ENCODE measurements at places on chromosomes 3 and 15. TPM values are rescaled to one million over a fixed set of nuclear protein-coding genes. Genes with fewer than 3 reads are reported as not detected.

The TM4SF1 gene
- total RNA-seq = 1,908 TPM

The GPR62 gene
- not detected for total RNA-seq

The SIN3A gene
- 32.1 TPM for total RNA-seq

The ALG1L2 gene
- total RNA-seq = not detected

The SERINC4 gene
- total RNA-seq = 0.08 TPM

The GXYLT2 gene
- 1.6 TPM for total RNA-seq

The OIP5 gene
- total RNA-seq = 15.0 TPM

The CCDC12 gene
- total RNA-seq = 56.5 TPM

The GP5 gene
- total RNA-seq = not detected

The AMT gene
- total RNA-seq = 0.30 TPM

The CAND2 gene
- 0.42 TPM for total RNA-seq

The UBL7 gene
- 40.7 TPM for total RNA-seq

The MGA gene
- total RNA-seq = 7.7 TPM

Measured in A549 treated with CORT108297 at 1 μM for 4 hours (cell line).